ENCODE measurements at places on chromosomes 2 and 18.

GRCh38 chr2:20507166-20507692 lies 60.4 kb downstream of the RHOB start:
- no peak for DNase-seq

- DNase-seq = no peak
These were observed 4.0 kb downstream of the IMP4 start for GRCh38 chr2:130346741-130347066.

GRCh38 chr18:32298171-32298667 lies 108.4 kb downstream of the MEP1B start:
- DNase-seq = no peak

- DNase-seq = no peak
These were observed 166.1 kb upstream of the OTX1 start for GRCh38 chr2:62884514-62884913.

DNA sequence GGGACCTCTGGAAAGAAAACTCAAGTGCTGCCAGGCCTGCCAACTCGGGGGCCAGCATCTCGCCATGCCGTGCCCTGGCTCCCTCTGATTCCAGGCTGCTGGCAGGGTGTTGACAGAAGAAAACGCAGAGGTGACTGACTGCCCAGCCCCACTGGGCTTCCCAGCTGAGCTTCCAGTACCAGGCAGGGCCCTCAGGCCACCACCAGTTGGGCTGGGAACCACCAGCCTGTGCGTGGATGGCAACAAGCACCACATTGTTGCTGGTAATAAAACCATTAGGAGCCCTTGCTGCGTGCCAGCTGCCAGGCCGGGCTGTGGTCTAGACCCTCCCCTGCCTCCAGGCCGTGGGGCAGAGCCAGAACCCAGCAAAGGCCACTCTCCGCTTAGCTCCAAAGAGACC lies 9.2 kb downstream of the DNMT3A start:
- DNase-seq = no peak

- DNase-seq = no peak
These were observed 123.2 kb downstream of the SMAD7 start for GRCh38 chr18:48827291-48828193.

- no peak for DNase-seq
These were observed 8.8 kb upstream of the FAM98A start for GRCh38 chr2:33607905-33608304.

- DNase-seq = no peak
These were observed 40.1 kb upstream of the PTH2R start for GRCh38 chr2:208366215-208367127.

GRCh38 chr2:160309585-160309984 lies 109.5 kb upstream of the ITGB6 start:
- no peak for DNase-seq

GRCh38 chr2:47226923-47227220 lies 71.8 kb upstream of the STPG4 start:
- DNase-seq = no peak

GRCh38 chr2:100207411-100207885 lies 65.1 kb upstream of the AFF3 start:
- DNase-seq = no peak

DNA sequence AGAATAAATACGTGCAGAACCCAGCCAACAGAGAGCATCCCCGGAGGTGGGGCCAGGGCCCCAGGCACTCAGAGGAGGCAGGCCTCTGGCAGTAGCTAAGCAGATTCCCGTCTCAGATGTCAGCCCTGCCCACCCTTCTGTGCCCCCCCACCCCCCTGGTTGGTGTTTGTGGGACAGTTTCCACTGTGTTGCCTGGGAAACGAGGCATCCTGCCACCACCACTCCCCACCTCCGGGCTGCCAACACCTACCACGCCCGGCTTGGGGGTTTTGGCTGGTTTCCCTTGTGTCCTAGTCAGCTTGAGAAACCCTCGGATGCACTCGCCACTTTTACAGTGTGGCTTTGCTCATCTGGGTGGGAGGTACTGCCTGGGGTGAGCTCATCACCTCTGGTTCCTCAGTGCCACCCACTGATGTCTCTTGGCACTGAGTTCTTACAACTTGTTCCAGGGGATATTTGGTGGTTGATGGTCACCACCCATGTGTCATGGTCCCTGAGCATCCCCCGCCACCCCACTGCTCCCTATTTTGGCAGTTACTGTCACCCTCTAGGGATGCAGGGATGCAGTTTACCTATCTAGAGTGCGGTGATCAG lies 72.4 kb upstream of the YWHAQ start:
- peak; percentile 70 for DNase-seq

- DNase-seq = no peak
These were observed 58.2 kb downstream of the ADI1 start for GRCh38 chr2:3460831-3461800.

- no peak for DNase-seq
These were observed 833.2 kb upstream of the CHAC2 start for GRCh38 chr2:52934323-52934898.

DNA sequence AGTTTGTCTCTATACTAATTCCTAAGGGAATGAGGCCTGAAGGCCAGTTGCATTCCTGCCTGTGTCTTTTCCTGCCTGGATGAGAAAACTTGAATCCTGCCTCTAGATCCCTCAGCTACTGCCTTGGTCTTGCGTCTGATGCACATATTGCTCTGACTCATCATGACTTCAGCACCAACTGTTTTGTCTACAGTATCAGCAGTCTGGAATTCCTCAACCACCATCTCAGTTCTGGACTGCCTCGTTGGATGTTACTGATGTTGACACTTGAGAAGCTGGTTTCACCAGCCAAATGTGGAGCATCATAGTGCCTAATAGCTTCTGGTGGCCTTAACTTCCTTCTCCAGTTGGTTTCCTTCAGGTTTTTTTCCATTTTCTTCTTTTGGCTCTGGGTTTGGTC lies 211.0 kb downstream of the CTNNA2 start:
- no peak for DNase-seq

- DNase-seq = no peak
These were observed 37.9 kb downstream of the B4GALT6 start for GRCh38 chr18:31646332-31647126.

GRCh38 chr2:61924895-61925663 lies 19.6 kb downstream of the COMMD1 start:
- no peak for DNase-seq

GRCh38 chr2:231664727-231665126 lies 43.6 kb upstream of the PTMA start:
- no peak for DNase-seq

GRCh38 chr2:193584522-193584938 lies 1389.8 kb upstream of the TMEFF2 start:
- no peak for DNase-seq

- DNase-seq = no peak
These were observed 160.4 kb upstream of the LYPD1 start for GRCh38 chr2:132830321-132830827.

GRCh38 chr2:185507719-185508118 lies 230.9 kb upstream of the FSIP2 start:
- no peak for DNase-seq

GRCh38 chr2:227204452-227204851 lies 40.0 kb downstream of the COL4A3 start:
- DNase-seq = no peak

GRCh38 chr2:3641841-3642421 lies 16.1 kb upstream of the ALLC start:
- no peak for DNase-seq

DNA sequence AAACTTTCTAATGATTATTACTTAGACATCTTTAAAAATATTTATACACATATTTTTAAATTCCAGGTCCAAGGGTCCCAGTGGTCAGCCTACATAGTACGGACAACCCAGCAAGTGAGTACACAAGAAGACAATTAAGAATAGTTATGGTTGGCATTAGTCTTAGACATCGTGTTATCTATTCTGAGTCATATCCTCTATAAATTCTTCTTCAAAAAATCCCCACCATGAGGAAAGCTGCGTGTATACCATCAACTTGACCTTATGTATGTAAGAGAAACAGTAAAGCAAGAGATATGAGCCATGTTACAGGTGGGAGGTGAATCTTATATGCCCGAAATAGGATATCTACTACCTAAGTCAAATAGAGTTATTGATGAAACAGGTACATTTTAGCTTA lies 1339.8 kb downstream of the DPP10 start:
- no peak for DNase-seq

DNA sequence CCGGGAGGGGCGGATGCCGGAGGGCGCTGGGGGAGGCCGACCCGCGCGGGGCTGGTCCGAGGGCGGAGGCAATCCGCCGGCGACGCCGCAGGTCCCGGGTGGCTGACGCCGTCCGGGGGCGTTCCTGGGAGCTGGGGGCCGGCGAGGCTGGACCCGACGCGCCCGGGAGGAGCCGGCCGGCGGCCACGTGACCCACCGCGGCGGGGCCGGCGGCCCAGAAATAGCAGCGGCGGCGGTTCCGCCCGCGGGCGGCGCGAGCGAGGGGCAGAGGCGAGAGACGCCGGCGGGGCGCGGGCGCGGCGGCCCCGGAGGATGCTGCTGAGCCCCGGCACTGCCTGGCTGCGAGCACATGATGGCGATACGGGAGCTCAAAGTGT lies at the start of gene RAB31:
TSS of gene RAB31 (plus strand) at position 245 of the 377 bp plus-strand sequence. CDS start at position 350, 105 bp downstream.
- DNase-seq = no peak

- no peak for DNase-seq
These were observed 40.3 kb downstream of the CRIM1 start for GRCh38 chr2:36395866-36396265.

DNA sequence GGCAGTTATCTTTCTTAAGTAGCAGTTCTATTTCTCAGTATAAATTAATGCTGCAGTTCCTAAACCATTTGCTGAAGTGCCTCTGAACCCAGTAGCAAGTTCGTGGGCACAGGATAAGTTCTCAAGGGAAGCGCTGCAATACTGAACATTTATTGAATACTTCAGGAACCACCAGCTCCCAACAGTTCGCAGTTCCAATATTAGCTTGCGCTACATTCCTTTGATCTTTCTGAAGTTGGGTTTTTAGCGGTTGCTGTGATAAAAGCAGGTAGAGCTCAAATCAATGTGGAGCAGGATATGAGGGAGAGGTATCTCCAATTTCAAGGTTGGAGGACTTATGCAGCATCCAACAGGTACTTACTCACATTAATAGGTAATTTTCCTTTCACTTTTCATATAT lies 33.7 kb downstream of the PDCL3 start:
- DNase-seq = no peak

- no peak for DNase-seq
These were observed 68.5 kb downstream of the ROCK2 start for GRCh38 chr2:11275910-11276309.

GRCh38 chr2:44063033-44063432 lies 67.2 kb upstream of the LRPPRC start:
- no peak for DNase-seq
